ENCODE measurements at places on chromosomes 2 and 18.

DNA sequence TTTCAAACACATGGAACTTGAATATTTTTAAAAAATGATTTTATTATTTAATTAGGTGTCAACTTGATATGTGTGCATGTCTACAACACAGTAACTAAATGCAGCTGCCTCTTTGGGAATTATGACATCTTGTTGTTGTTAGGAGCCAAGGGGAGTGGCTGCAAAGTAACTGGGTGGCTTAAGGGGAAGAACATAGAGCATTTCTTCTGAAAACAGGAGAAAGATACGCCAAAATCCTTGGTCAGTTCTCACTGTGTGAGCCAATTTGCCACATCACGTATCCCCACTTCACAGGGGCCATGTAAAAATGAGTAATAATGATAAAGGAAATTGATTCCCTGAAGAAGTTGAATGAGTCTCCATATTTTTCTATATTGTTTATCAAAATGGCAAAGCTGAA is 309.8 kb upstream of the COL3A1 start:
- DNase-seq: peak; percentile 54

- no peak for DNase-seq
Observed at GRCh38 chr18:48616484-48617255, 77.8 kb downstream of the CTIF start.

DNA sequence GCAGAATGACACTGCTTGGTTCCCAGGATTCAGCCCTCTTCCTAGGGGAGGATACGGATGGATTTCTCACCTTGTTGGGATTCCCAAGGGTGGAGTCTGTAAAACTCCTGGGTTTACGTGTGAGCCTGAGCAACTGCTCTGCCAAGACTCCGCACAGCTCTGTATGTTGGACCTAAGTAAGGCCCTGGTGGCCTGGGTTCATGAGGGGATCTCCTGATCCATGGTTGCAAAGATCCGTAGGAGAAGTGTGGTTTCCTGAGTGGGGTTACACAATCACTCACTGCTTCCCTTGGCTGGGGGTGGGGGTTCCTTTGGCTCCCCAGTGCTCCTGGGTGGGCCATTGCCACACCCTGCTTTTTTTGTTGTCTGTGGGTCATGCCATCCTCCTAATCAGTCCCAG is 37.7 kb downstream of the ANKRD12 start:
- no peak for DNase-seq

GRCh38 chr2:196653843-196654242 is 14.3 kb downstream of the CCDC150 start:
- DNase-seq: no peak

DNA sequence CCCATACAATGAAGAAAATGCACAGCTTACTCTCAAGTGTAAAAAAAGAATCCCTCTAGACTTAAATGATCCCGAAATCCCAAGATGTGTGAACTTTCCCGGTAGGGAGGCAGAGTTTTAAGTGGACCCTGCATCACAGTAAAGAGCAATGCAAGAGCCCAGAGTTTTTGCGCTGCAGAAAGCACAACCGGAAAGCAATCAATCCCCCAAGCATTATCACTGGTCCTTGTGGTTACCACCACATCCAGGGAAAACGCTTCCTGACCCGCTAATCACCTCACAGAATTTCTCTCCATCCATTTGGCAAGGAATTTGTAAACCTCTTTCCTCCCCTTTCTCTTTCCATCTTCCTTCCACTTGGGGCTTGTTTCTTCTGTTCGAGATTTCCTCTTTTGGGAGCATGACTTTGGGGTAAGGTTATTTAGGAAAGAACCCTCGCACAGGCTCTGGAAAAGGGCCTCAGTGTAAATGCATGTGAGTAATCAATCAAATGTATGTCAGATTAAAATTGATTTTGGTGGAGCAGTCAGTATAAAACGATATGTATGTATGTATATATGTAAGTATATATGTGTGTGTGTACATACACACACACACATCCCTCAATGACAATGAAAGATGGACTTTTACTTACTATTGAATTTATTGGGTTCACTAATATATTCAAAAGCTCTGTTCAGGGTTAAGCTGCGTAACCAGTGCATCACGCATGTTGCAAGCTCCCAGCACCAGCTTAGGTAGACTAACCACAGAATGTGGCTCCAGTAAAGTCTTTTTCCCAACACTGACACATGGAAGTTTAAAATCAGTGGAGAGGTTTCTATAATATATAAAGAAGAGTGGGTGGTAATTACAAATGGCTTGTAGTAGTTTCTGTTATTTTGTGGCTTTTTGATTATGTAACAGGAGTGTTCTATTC is 1.6 kb downstream of the PLCL1 start:
- no peak for DNase-seq

DNA sequence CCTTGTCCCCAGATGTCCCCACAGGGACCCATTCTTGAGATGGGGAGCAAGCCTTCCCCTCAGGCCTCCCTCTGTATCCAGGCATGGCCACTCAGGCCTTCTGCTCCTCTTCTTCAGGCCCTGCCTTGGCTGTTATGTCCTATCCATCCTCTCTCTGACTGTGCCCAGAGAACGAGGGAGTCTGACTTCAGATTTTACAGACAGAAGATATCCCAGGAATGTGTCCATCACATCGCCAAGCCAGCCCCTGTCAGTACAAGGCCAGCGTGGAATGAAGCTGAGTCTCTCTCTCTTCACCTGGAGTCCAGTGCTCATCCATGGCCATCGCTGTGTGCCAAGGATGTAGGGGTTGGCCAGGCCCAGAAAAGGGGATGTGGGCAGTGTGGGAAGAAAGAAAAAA is 57.6 kb downstream of the SDC1 start:
- DNase-seq: no peak

DNA sequence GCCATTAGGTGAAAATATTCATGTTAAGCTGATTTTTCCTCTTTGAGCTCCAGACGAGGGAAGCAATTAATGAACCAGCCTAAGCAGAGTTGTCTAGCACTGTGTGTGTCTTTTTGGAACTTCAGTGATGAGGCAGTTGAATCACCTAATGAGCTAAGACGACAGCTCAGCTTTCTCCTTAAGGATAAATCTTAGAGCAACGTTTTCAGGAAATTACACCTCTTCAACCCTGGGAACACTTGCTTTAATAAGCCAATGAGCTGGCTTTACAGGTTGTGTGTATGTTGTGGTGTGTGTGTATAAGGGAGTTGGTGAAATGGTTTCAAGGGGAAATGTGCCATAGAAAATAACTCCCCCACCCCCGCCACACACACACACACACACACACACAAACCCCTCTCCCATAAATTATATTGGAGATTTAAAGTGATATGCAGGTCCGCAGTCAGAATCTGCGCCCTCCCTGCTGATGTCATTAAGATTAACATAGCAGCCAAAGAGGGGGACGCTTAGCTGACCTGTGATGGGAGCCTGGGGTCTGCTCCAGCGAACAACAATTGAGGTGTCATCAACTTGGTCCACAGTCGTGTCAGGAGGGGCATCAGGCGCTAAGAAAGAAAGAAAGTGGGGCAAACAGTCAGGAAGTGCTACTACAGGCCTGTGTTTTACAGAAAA is 28.1 kb downstream of the FN1 start:
- no peak for DNase-seq

DNA sequence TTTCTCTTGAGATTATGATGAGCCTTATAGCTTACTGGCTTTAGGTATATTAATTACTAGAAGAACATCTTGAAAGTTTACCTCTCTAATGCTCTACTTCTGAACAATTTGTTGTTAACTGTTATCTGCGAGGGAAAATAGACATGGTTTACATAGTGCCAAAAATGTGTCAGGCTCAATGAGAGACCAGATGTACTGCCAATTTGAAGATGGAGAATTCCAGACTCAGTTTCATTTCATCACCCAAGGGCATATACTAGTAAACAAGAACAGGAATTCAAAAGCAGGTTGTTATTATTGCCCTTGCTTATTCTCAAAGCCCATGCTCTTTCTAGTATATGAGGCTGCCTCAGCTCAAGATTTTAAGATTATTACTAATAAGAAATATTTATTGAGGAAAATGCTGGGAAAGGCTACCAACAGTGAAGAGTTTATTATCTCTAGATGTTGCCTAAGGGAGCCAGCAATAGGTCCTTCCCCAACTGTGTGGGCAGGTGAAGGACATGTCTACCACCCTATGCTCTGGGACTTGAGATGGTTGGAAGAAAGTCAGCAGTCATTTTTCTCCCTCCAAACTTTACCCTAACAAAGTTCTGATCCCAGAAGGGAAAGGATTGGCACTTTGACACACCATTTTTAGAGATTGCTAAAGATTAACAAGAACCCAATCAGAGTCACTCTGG is 792.7 kb downstream of the METTL4 start:
- DNase-seq: no peak

DNA sequence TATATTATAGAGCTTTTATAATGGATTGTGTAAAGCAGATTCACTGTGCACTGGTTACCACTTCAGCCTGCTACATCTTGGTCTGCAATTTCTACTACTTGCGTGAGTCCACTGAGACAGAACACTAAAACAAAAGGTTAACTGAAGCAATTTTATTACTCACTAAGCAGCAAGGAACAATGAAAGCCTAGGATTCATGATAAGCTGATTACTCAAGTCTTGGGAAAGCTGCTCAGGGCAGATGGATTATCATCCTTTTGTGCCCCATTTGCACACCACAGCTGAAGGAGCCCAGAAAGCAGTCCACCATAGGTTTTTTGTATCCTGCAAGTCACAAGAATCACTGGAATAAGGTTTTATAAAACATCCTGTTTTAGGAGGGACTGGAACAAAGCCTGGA is 1215.2 kb upstream of the TMEFF2 start:
- no peak for DNase-seq

- no peak for DNase-seq
Observed at GRCh38 chr2:165594935-165595255, 125.4 kb downstream of the CSRNP3 start.

DNA sequence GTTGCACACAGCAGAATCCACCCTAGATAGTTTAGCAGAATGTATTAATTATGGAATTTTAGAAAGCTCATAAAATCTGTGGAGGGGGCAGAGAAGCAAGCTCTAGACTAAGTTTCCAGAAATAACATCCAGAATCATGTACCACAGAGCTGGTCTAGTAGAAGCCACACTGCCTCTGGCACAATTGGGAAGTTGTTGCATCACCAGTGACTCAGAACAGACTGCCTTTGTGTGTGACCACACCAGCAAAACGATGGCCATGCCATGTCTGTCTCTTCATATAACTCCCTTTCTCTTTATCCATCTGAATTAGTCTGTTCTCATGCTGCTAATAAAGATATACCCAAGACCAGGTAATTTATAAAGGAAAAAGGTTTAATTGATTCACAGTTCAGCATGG is 158.9 kb downstream of the CCDC148 start:
- DNase-seq: no peak

- DNase-seq: peak; percentile 64
Observed at GRCh38 chr2:70143314-70144150, 47.3 kb downstream of the C2orf42 start.

GRCh38 chr2:52775674-52776073 is 991.9 kb upstream of the CHAC2 start:
- DNase-seq: no peak

DNA sequence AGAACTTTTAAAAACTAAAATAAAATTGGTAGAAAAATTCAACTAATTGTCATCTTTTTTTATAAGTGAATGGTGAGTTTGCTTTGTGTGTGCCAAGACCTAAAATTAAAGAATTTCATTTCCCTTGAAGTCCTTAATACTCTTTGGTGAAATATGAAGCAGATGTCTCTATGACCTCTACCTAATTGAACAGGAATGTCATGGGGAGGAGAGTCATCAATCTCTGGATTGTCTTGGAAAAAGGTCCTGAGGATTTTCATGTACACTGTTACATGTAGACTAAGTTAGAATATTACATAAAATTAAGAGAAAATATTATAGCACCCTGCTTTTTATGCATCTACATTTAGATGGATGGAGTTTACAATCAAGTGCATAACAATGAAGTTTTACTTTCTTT is 177.9 kb upstream of the LRP1B start:
- DNase-seq: no peak

DNA sequence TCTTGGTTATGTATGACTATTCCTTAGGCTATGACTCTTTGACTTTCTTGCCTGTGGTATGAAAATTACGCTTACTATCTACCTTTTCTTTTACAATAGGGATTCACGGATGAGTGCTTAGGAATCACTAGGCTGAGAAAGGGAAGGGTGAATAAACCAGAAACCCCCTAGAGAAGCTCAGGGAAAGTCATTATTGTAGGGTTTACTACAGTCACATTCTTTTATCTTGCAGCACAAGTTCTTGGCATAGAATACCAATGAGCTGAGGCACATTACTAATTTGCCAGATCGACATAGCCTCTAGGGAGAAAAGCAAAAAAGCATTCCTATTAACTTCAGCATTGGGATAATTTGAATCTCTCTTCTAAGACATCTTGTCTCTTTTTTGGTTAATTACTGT is 103.3 kb downstream of the ST6GAL2 start:
- DNase-seq: no peak

- DNase-seq: no peak
Observed at GRCh38 chr2:9954136-9954535, 2.6 kb downstream of the GRHL1 start.

DNA sequence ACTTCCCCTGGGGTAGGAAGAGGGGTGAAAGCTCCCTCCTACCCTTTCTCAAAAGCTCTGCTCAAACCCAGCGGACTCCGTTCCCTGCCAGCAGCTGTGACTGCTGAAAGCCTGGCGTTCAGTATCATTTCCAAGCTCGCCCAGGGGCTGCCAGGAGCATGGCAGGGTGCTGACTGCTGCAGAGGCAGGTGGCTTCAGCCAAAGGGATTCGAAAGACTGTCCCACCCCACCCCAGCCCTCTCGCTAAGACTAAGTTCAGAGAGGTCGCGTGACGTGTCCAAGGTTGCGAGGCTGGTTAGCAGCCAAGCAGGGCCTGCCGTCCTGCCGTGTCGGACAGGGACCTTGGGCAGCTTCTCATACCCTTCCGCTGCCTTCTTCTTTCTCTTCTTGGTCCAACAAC is 72.3 kb upstream of the RAB12 start:
- DNase-seq: no peak

DNA sequence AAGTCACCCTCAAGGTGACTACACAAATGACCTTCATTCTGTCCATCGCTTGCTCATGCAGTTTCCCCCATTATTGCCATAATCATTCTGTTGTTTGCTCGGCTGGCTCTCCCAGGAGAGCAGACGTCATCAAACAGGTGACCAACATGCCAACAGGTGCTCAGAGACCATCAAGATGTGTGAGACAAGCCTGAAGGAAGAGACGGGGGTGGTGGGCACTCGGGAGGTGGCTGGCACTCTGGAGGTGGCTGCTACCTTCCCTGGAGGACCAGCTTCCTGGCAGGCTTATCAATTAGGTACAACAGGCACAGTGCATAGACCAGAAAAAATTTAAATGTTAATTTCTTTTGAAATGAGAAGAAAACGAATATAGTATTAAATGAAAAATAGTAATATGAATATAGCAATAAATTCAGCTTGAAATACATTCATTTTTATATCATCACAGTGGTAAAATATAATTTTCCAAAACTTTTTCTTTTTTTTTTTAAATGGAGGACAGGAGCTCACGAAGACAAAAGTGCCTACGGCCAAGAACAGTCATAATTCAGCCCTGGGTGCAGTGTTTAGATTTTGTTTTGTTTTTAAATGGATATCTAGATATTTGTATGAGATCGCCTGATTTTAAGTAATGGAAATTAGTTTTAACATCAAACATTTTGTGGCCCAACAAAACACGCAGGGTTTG is 16.9 kb upstream of the HAAO start:
- peak; percentile 24 for DNase-seq
